ENCODE measurements at places on chromosomes 3 and 15.

- DNase-seq: no peak
Measured at GRCh38 chr15:51849860-51850259, 20.4 kb downstream of the TMOD3 start.

DNA sequence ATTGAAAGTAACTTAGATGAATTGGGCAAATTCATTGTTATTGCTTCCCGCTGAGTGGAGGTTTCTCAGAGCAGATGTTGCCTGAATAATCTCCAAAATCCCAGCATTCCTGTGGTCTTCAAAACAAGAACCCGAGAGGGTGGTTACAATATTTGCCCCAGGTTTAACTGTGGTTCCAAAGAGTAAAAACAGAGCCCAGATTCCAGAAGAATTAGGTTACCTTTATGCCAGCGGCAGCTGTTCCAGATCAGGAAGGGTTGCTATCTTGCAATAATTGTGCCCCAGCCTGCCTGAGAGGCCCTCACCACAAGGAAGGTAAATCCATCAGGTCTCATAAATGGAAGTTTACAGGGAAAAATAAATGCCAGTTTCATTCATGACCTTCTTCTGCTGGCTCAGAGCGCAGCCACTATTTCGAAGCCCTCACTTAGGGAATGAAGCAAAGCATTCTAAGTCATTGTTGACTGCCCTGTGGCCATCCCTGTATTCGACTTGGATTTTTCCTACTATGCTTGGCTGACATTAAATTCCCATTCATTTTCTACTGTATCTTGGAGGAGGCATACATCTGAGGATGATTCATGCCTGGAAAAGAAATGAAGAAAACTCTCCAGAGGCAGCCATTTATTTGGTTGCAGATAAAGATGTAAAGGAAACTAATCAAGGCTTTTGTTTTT is 54.6 kb downstream of the SSUH2 start:
- no peak for DNase-seq

GRCh38 chr3:42179110-42179725 is 86.8 kb downstream of the CCK start:
- DNase-seq: no peak

GRCh38 chr3:49998326-49998725 is 58.4 kb downstream of the RBM6 start:
- no peak for DNase-seq

DNA sequence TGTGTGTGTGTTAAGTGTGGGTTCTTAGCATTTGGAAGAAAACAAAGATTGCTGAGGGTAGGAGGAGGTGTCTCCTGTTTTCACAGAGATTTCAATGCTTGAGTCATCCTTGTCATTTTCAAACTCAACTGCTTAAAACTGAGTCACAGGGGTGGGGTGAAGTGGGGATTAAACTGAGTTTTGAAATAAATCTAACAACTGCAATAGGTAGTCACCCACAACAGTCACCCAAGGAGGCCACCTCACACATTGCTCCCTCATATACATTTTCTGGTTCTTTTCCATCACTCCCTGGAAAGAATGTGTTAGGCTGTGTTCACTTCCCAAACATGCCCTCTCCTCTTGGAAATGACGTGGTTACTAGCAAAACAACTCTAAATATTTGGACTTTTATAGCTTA is 187.7 kb upstream of the CMC1 start:
- no peak for DNase-seq
